ENCODE measurements at places on chromosomes 5 and 9.

DNA sequence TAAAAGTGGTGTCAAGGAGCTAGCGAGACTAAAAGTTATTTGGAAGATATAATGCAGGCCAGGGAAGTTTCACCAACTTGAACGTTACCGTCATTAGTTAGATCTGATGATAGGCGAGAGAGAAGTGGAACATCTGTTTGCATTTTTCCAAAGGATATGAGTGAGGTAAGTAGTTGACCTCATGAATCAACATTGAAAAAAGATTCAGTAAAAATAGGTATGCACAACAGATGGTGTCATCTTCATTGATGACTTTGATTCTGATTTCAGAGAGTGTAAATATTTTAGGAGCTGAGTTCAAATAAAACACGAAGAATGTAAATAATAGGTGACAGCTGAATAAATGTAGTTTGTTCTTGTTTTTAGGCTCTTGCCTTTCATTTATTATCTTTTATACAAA is 998.9 kb upstream of the CDH6 start:
- peak; percentile 95 for DNase-seq

GRCh38 chr5:54162184-54162583 is 148.2 kb downstream of the ARL15 start:
- DNase-seq: no peak

DNA sequence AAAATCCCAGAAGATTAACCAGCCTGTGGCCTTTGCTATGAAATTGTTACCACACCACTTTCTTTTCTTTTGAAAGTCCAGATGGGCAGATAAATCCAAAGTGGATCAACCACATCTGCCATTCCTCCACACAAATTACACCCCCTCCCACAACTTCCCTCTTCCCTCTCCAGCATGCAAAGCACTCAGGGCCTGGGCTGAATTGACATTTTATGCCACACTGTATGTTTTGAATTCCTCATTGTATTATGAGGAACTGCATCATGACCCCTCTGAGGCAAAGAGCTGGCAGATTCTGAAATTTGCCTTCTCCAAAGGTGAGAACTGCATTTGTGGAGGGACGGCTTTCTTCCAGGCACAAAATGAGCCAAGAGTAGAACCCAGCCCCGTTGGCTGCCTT is 589.2 kb upstream of the KLF4 start:
- no peak for DNase-seq

GRCh38 chr9:83656032-83656680 is 33.2 kb downstream of the IDNK start:
- no peak for DNase-seq

DNA sequence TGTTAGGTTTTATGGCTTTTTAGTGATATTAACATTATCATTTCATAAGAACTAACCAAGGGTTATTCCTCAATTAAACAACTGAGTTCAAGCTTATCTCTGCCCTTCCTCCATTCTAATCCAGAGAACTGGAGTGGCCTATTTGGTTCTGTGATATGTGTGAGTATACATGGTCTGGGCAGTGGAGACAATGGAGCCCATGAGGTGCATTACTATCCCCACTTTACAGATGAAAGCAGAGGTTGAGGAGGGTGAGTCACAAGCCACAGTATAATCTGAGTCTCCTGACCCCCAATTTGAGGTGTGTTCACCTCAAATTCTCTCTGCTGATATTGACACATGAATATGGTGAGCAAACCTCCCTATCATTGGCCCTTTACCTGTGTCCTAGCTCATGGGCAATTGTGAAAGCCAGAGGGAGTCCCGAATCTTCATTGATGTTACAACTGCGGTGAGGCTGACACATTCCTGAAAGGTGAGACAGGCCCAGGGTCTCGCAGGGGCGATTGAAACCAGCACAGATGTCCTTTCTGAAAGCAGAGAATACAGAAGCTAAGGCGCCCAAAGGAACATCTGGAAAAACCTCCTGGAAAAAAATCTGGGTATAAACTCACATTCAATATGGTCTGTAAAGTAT is 217.2 kb downstream of the TARS1 start:
- DNase-seq: no peak

DNA sequence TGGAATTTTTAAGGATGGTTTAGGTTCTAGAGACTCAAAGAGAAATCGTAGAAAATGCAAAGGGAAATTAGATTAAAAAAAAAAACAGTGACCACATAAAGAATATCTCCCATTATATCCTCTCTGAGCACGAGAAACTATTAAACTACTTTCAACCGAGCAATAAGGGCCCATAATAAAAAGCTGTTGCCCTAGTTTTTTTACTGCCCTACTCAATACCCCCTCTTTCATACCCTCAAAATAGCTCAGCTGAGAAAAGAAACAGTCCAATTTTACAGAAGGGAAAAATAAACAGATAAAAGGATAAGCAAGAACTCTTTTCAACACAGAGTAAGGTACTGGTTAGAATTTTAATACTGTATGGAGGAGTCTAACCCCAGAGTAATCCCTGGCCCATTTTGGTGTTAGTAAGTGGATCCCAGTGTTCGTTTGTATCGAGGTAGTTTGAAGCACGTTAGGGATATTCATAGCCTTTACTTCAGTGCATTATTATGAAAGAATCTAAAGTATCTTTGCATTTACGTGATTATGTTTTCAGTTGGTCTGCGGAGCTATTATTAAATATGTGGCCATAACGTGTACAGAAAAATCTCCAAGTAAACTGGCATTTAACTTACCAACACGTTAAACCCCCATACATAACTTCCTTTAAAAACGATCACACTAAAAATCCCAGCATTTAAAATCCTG is 980 bp upstream of the RHOBTB3 start:
- no peak for DNase-seq

- no peak for DNase-seq
Observed at GRCh38 chr5:174516741-174517140, 207.6 kb upstream of the MSX2 start.

GRCh38 chr5:156479849-156480248 is 152.9 kb downstream of the SGCD start:
- no peak for DNase-seq

DNA sequence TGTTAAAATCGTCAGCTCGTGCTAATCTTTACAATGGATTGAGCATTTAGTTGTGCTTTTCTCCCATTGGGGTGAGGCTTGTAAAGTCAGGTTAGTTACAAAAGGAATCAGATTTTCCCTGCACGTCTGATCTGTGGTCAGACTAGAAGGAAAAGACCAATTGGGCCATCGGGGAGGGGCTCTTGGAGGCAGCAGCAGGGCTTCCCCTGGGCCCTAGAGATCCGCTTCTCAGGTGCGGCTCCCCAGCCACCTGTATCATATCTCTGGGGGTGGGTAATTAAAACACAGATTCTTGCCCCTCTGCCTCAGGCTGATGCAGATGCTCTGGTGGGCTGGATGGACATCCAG is 200.3 kb downstream of the HSPA4 start:
- DNase-seq: no peak

- no peak for DNase-seq
Observed at GRCh38 chr5:133307275-133307674, 255.5 kb downstream of the HSPA4 start.

DNA sequence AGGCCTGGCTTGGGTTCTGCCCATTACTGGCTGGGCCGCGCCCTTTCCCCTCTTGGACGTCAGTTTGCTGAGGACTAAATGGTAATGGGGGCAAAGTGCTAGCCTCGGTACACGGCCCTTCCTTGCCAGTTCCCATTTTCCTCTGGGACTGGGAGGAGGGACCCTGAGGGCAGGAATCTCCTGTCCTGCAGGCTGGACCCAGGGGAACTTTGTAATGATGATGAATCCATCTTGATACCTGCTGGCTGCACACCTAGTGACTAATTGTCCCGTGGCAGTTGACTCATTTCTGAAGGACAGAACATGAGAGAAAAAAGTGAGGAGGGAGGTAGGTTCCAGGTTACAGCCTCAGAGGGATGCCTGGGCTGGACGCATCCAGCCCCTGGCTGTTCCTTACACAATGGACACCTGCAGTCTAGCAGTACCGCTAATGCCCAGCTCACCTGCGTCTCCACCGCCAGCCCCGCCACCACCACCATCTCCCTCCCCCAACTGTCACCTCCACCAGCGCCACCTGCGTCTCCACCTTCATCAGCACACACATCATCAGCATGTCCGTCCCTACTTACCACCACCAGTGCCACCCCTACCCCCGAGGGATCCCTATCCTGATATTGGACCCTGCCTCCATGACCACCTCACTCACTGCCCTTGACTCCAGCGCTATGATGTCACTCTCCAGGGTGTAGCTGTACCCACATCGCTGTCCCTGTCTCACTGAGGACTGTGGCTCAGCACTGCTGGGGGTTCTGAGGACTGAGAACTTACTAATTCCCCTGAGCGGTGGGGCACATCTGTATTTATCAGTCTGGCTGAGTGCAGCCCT is 4.3 kb downstream of the CDHR2 start:
- DNase-seq: no peak

GRCh38 chr5:67246108-67246507 is 49.5 kb upstream of the CD180 start:
- peak; percentile 8 for DNase-seq
